ENCODE measurements at places on chromosomes 4 and X.

DNA sequence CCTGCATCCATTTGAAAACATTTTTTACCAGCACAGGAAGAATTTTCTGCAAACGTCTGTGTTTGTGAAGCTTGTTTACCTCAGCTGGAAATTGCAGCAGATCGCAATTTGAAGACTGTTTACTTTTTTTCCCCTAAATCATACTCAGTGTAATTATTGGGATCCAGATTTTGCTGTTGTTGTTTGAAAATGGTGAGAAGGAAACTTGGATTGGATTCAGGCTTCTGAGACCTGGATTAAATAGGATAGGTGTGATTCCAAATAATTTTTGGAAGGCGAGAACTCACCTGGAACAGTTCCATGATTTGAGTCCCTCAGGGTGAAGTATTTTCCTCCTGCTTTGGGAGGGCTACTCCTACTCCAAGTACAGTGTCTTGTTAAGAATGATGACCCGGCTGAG, 279.8 kb downstream of the STIM2 start:
- no peak for DNase-seq

DNA sequence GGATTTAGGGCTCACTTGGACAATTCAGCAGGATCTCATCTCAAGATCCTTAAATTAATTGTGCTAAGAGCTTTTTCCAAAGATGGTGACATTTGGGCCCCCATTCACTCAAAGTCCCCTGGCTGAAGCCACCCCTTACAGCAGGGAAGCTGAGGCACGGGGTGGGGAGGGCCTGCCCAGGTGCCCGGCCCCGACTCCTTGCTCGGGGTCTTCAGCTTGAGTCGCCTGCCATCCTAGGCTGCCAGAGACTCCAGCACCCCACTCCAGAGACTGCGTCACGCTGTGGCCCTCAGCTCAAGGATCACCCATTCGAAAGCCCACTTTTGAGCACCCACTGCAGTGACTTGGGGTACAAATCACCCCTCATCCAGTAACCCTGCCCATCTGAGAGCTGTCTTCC, 39.2 kb upstream of the GPR78 start:
- no peak for DNase-seq

DNA sequence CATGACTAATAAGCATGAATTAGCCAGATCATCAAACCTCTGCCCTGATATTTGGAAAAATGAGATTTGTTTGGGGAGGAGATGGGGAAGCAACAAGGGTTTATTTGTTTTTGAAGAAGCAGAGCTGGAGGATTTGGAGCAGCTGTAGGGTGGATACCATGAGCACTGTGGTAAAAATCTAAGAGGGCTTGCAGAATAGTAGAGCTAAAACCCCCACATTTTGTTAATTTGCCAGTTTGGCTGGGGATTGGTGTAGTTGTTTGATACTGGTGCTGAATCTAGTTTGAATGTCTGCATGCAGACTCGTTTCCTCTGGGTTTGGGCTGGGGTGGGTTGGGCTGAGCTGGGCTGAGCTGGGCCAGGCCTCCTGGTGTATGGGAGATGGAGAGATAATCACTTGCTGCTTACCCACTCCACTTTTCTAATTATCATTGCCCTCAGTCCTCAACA, 43.7 kb downstream of the SMAD1 start:
- DNase-seq = no peak

DNA sequence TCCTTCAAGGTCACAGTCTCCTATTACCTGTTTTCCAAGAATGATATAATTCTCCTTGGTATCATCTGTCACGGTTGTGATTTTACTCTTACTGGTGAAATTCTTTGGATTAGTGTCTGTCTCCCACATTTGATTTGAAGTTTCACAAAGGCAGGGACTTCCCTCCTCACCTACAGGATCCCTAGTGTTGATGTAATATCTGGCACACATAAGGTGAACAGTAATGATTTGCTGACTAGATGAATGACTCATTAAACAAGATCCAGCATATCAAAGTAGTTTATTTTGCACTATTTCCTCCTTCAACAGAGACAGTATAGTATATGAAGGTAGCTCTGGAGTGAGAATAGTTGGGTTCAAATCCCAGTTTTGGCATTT, 135.3 kb upstream of the IL1RAPL2 start:
- DNase-seq = no peak

GRCh38 chr4:101086801-101087586, 260.3 kb downstream of the PPP3CA start:
- no peak for DNase-seq

GRCh38 chr4:89299153-89299791, 8.3 kb downstream of the GPRIN3 start:
- no peak for DNase-seq
